Activated naive CD8-positive, alpha-beta T cell treated with anti-CD3 and anti-CD28 coated beads, Interleukin-2, amount 10 ng/mL, durations not matched to agents 7 days and 5 days (primary cell): ENCODE measurements at places on chromosomes 13 and 19. TPM values are rescaled to one million over a fixed set of nuclear protein-coding genes. Genes with fewer than 3 reads are reported as not detected.

FFAR1 gene
- not detected for total RNA-seq

- H3K36me3 ChIP-seq = peaks cover 2% of the 10 kb centered on the region
- DNase-seq = peak; percentile 79
- H3K4me3 ChIP-seq = peak overlapping the region; percentile 93
- no peaks in the 10 kb centered on the region for H3K27me3 ChIP-seq
- H3K27ac ChIP-seq = peak overlapping the region; percentile 72
These were observed 2.3 kb downstream of the SLC5A5 start for GRCh38 chr19:17873786-17874757.

- no peak overlapping the region for H3K27ac ChIP-seq
- peaks cover 38% of the 10 kb centered on the region for H3K4me1 ChIP-seq
- DNase-seq = no peak
- no peak overlapping the region for H3K4me3 ChIP-seq
- H3K27me3 ChIP-seq = peaks cover under 1% of the 10 kb centered on the region
- peaks cover 46% of the 10 kb centered on the region for H3K36me3 ChIP-seq
These were observed 4.5 kb downstream of the ZNF507 start for GRCh38 chr19:32349724-32350470.

DNA sequence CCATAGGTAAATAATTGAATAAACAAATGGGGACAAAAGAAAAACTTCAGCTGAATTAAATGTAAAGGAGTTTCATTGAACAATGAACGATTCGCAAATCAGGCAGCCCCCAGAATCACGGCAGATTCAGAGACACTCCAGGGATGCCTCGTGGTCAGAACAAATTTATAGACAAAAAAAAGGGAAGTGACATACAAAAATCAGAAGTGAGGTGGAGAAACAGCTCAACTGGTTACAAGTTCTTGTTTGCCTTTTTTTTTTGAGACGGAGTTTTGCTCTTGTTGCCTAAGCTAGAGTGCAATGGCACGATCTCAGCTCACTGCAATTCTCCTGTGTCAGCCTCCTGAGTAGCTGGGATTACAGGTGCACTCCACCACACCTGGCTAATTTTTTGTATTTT, 5.7 kb downstream of the ZNF566 start:
- DNase-seq = no peak
- no peaks in the 10 kb centered on the region for H3K27me3 ChIP-seq
- H3K36me3 ChIP-seq = peaks cover 39% of the 10 kb centered on the region
- H3K27ac ChIP-seq = no peak overlapping the region

DNA sequence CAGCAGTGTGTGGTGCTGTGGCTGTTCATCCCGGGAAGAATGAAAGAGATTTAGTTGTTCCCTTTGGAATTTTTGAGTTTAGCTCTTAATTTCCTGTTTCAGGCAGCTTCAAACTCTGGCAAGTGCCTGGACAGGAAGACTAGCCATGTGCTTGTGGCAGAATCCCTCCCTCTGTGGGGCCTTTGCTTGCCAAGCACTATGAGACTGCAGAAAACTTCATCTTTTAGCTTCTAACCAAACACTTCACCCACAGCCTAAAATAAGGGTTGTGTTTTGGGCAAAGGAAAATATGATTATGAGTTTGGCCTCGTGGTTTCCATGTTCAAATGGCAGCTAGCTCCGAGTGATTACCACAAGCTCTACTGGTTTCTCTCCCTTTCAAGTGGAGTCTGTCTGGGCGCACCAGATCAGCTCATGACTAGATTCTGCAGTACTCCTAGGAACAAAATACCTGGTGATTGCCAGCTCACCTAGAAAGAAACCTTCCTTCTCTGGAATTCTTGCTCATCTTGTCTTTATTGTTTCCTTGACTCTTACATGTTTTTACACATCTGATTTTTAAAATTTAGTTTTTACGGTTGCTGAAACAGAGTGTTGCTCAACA, 707.5 kb downstream of the SLITRK6 start:
- no peaks in the 10 kb centered on the region for H3K36me3 ChIP-seq
- no peak overlapping the region for H3K4me3 ChIP-seq
- H3K27me3 ChIP-seq = no peaks in the 10 kb centered on the region
- H3K27ac ChIP-seq = no peak overlapping the region

- no peaks in the 10 kb centered on the region for H3K4me1 ChIP-seq
- H3K27me3 ChIP-seq = peaks cover 5% of the 10 kb centered on the region
- no peak overlapping the region for H3K4me3 ChIP-seq
- DNase-seq = no peak
These were observed 89.2 kb downstream of the MZT1 start for GRCh38 chr13:72638059-72638815.

DNA sequence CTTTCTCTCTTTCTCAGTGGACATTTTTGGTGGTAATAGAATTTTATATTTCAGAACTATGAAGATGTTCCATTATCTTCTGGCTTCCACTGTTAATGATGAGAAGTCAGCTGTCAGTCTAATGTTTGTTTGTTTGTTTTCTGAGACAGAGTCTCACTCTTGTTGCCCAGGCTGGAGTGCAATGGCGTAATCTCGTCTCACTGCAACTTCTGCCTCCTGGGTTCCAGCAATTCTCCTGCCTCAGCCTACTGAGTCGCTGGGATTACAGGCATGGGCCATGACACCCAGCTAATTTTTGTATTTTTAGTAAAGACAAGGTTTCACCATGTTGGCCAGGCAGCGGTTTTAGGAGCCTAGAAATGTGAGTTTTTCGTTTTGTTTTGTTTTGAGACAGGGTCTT, 4.7 kb downstream of the ZNF317 start:
- H3K36me3 ChIP-seq = peaks cover 73% of the 10 kb centered on the region
- DNase-seq = no peak
- H3K27ac ChIP-seq = no peak overlapping the region
- H3K4me1 ChIP-seq = peaks cover 22% of the 10 kb centered on the region
- no peaks in the 10 kb centered on the region for H3K27me3 ChIP-seq

GRCh38 chr19:35408284-35409171, 37.7 kb downstream of the GPR42 start:
- no peak overlapping the region for H3K27ac ChIP-seq
- H3K4me3 ChIP-seq = no peak overlapping the region
- DNase-seq = no peak

TMEM150B gene
- 0.51 TPM for total RNA-seq

C1QTNF9 gene
- total RNA-seq = not detected

- no peaks in the 10 kb centered on the region for H3K4me1 ChIP-seq
- H3K4me3 ChIP-seq = no peak overlapping the region
- H3K27ac ChIP-seq = no peak overlapping the region
- DNase-seq = no peak
- H3K27me3 ChIP-seq = peaks cover 22% of the 10 kb centered on the region
- H3K36me3 ChIP-seq = no peaks in the 10 kb centered on the region
These were observed 4.8 kb upstream of the SERP2 start for GRCh38 chr13:44368599-44369368.

GRCh38 chr13:95822303-95822702, 145.4 kb downstream of the DNAJC3 start:
- H3K27me3 ChIP-seq = peaks cover 3% of the 10 kb centered on the region
- no peak overlapping the region for H3K4me3 ChIP-seq
- no peak overlapping the region for H3K27ac ChIP-seq
- no peaks in the 10 kb centered on the region for H3K36me3 ChIP-seq

- no peaks in the 10 kb centered on the region for H3K36me3 ChIP-seq
- H3K4me1 ChIP-seq = no peaks in the 10 kb centered on the region
These were observed 297.8 kb downstream of the ZNF536 start for GRCh38 chr19:30670011-30670329.

GRCh38 chr13:113672002-113672651, 5.1 kb downstream of the GRK1 start:
- peaks cover 4% of the 10 kb centered on the region for H3K4me1 ChIP-seq
- peak overlapping the region; percentile 84 for H3K27ac ChIP-seq
- H3K27me3 ChIP-seq = peaks cover 1% of the 10 kb centered on the region

DNA sequence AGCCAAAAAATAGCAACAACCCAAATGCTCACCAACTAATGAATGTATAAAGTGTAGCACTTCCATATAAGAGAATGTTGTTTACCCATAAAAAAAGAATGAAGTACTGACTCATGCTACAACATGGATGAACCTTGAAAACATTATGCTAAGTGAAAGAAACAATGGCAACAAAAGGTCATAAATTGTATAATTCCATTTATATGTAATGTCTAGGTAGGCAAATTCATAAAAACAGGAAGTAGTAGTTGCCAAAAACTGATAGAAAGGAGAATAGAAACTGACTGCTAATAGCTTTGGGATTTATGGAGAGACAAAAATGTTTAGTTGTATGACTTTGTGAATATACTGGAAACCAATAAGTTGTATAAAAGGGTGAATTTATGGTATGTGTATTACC, 21.6 kb downstream of the MYCBP2 start:
- peaks cover 35% of the 10 kb centered on the region for H3K36me3 ChIP-seq
- DNase-seq = no peak
- peaks cover 46% of the 10 kb centered on the region for H3K4me1 ChIP-seq
- no peaks in the 10 kb centered on the region for H3K27me3 ChIP-seq
- no peak overlapping the region for H3K4me3 ChIP-seq

DNA sequence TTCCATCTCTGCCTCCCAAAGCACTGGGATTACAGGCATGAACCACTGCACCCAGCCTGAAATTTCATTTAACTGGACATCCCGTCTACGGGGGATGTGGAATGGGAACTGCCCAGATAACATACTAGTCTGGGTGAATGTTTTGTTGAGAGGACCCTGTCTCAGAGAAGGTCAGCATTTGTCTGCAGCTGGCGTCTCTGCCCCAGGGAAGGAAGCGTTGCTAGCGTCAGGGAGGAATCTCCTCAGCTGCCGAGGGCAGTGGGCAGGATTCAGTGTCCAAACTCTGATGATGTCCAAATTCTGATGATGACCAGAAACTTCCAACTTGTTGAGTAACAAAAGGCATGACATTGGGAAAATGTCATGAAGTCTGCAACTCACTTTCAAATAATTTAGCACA, 3.1 kb downstream of the NXNL1 start:
- DNase-seq = no peak
- no peaks in the 10 kb centered on the region for H3K36me3 ChIP-seq
- H3K4me1 ChIP-seq = no peaks in the 10 kb centered on the region

ERICH6B gene
- total RNA-seq = not detected

DNA sequence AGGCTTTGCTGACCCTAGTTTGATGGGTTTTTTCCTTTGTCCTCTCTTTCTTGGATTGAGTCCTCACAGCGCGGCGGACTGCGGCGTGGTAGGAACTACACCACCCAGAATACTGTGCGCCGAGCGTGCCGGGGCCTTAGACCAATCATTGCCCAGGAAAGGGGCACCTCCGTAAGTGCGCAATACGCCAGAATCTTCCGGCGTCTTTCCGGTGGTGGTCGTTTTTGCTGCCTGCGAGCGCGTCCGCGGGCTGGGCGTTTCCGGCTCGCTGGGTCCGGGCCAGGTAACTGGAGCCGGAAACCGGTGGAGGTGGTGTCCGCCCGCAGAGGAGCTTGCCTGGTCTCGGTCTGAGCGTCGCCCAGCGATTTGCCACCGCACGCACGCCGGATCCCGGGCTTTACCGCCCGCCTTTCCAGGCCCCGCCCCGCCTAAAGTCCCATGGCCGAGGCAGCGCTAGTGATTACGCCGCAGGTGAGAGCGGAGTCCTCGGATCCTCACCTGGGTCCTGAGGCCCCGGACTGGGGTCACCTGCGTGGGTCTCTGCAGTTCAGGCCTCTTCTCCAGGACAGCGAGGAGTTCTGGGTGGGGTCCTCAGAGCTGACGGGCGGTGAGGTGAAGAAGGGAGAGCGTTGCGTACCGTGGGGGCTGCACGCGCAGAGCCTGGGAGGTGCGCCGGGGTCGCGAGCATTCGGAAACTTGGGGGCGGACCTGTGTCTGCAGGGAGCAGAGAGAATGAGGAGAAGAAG, at the start of gene ZNF549:
Gene ZNF549, plus strand, starts transcription at position 221 of the 746 bp plus-strand sequence. Its CDS starts 218 bp downstream, at position 439.
- peak within 1 kb of the TSS; percentile 91 for H3K27ac ChIP-seq
- peaks cover 30% of the 10 kb centered on the region for H3K36me3 ChIP-seq
- H3K4me3 ChIP-seq = peak within 1 kb of the TSS; percentile 87
- peaks cover 11% of the 10 kb centered on the region for H3K4me1 ChIP-seq
- no peaks in the 10 kb centered on the region for H3K27me3 ChIP-seq

DNA sequence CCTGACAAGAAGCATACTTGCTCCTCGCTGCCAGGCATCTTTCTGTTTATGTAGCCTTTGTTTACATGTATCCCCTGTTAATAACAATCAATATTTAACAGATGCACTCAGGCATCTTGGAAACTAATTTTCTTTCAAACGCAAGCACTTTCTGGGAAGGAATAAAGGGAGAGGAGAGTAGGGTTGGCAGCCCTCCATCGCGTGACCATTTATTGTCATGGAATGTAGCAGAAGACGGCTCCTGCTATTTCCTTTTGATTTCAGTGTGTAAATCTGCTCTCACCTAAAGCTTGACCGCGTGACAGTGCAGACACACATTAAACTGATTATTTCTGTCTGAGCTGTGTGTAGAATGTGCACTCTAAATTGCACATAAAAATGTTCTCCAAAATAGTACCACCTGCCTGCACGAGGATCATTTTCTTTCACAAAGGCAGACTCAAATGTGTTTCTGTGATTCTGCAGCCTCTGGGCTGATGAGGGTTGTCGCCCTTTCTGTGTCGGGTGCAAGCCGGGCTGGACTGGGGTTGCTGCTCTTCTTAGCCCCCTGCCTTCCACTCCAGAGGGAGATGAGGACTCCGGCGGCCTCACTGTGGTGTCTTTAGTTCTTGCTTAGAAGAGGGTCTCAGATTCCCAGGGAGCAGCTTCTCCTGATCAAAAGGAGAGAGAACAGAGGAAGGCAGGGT, 223.5 kb upstream of the MAB21L1 start:
- H3K27me3 ChIP-seq = no peaks in the 10 kb centered on the region
- no peaks in the 10 kb centered on the region for H3K36me3 ChIP-seq
- no peak overlapping the region for H3K4me3 ChIP-seq

DNA sequence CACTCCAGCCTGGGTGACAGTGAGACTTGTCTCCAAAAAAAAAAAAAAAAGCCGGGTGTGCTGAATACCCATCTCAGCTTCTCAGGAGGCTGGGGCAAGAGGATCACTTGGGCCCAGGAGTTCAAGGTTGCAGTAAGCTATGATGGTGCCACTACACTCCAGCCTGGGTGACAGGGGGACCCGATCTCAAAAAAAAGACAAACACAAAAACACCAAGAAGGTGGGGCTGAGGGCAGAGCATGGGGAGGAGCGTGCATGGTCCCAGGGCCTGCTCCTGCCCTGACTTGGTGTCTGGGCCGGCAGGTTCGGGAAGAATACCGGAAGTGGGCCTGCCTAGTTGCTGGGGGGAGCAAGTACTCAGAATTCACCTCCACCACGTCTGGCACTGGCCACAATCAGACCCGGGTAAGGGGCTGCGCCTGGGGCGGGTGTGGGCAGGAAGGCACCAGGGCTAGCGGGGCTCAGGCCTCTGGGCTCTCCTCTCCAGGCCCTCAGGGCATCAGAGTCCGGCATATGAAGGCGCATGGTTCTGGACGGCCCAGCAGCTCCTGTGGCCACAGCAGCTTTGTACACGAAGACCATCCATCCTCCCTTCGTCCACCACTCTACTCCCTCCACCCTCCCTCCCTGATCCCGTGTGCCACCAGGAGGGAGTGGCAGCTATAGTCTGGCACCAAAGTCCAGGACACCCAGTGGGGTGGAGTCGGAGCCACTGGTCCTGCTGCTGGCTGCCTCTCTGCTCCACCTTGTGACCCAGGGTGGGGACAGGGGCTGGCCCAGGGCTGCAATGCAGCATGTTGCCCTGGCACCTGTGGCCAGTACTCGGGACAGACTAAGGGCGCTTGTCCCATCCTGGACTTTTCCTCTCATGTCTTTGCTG, 11.3 kb downstream of the DDX39A start:
- peaks cover 17% of the 10 kb centered on the region for H3K4me1 ChIP-seq
- H3K36me3 ChIP-seq = peaks cover 39% of the 10 kb centered on the region
- DNase-seq = no peak
- no peaks in the 10 kb centered on the region for H3K27me3 ChIP-seq
- peak overlapping the region; percentile 80 for H3K27ac ChIP-seq
- no peak overlapping the region for H3K4me3 ChIP-seq
